CD14-positive monocyte (primary cell): ENCODE measurements at places on chromosomes 7 and 10. TPM values are rescaled to one million over a fixed set of nuclear protein-coding genes. Genes with fewer than 3 reads are reported as not detected.

The CALHM3 gene
- polyA plus RNA-seq: 0.62 TPM

The FKBP6 gene
- 0.13 and 0.17 TPM in 2 replicates for polyA plus RNA-seq

The CD36 gene
- polyA plus RNA-seq: 342 and 735 TPM in 2 replicates

The CPN1 gene
- polyA plus RNA-seq: not detected

The PKD2L1 gene
- polyA plus RNA-seq: not detected

The OPN4 gene
- not detected for polyA plus RNA-seq

The LRMDA gene
- polyA plus RNA-seq: 39.8 and 43.1 TPM in 2 replicates

The SFR1 gene
- 16.9 TPM for polyA plus RNA-seq

The CNNM1 gene
- not detected for polyA plus RNA-seq

The PAX4 gene
- polyA plus RNA-seq: not detected
